ENCODE measurements at places on chromosomes 11 and 22.

- no peak for DNase-seq
Observed at GRCh38 chr11:41050791-41051190, 408.7 kb downstream of the LRRC4C start.

DNA sequence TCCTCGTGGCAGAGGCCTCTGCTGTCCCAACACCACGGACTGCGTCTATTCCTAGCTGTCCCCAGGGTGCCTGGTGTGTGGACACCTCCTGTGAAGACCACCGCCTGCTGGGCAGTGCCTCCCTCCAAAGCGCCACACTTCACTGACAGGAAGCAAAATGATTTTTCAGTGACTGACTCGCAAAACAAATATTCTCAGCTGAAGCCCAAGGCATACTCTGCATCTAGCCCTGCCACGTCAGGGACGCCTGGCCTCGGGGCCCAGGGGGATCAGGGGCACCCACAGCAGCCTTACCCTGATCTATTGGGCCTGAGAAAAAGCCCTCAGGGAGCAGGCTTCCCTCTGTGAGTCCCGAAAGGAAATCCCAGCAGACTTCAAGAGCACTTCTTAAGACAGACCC lies 2.2 kb downstream of the BRD1 start:
- DNase-seq, result no peak

GRCh38 chr11:1706634-1707400 lies 9.8 kb downstream of the KRTAP5-6 start:
- no peak for DNase-seq

- DNase-seq, result no peak
Observed at GRCh38 chr22:47422736-47423135, 660.3 kb downstream of the TBC1D22A start.

- DNase-seq, result no peak
Observed at GRCh38 chr11:68113986-68114385, 7.2 kb downstream of the CHKA start.

DNA sequence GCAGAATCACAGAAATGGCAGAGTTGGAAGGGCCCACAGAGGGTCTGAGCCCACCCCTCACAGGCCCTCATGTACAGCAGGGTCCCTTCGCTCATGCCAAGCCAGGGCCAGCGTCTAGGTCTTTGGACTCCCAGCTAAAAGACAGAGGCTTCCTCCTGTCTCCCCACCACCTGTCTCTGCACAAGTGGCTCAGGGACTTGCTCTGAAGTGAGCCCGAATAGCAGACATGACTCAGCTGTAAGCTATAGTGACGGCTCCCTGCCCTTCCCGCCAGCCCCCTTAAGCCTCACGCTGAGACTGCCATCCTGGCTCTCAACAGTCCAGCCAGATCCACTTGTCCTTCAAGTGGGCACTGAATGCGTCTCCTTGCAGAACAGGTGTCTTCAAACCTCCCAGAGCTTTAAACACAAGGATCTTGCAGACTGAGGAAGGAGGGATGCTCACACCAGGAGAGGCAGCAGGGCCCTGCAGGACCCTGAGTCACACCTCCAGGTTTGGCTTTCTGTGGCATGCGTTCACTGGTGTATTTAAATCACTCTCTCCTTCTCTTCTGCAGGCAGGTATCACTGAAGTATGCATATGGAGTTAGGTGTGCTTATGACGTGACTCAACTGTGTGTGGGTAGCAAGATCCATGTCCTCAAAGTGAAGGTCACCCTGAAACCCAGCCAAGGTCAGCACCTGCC lies 154.9 kb downstream of the CACNA1I start:
- no peak for DNase-seq

- no peak for DNase-seq
Observed at GRCh38 chr11:107587306-107587979, 3.5 kb upstream of the ELMOD1 start.

- DNase-seq, result no peak
Observed at GRCh38 chr11:110349138-110349996, 53.0 kb upstream of the RDX start.

GRCh38 chr11:704228-704674 lies 1.8 kb upstream of the EPS8L2 start:
- no peak for DNase-seq

- no peak for DNase-seq
Observed at GRCh38 chr11:34207487-34208180, 102.2 kb downstream of the NAT10 start.

DNA sequence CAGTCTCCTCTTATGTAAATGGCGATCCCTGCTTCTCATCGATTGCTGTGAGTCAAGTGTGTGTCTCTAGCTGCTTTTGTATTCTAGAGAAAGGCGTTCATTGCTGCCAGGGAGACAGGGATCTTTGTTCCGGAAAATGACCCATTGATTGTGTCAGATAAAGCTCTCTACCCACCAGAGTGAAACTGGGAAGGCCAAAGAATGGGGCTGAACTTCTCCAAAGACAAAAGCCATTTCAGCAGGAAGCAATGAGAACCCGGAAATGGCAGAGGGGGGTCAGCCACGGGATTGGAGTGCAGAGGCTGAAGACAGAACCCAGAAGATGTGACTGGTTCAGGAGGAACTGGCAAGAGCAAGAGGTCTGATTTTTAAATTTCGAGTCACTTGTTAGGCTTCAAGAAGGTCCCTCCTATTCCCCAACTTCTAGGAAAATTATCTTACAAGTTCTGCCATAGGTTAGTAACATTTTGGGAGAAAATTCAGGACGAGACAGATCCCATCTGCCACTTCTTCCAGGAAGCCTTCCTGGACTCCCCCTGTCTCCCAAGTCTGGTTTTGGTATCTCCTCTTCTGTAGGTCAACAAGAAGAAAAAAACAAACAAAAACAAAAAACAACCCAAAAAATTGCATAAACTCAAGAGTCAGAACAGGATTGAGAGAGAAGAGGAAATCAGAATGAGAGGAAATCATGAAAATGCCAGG lies 110.6 kb downstream of the NECTIN1 start:
- DNase-seq, result no peak

GRCh38 chr11:11476971-11477645 lies 124.1 kb upstream of the CSNK2A3 start:
- DNase-seq, result no peak
